Islet precursor cell (in vitro differentiated cells): ENCODE measurements at places on chromosomes 5 and 9.

DNA sequence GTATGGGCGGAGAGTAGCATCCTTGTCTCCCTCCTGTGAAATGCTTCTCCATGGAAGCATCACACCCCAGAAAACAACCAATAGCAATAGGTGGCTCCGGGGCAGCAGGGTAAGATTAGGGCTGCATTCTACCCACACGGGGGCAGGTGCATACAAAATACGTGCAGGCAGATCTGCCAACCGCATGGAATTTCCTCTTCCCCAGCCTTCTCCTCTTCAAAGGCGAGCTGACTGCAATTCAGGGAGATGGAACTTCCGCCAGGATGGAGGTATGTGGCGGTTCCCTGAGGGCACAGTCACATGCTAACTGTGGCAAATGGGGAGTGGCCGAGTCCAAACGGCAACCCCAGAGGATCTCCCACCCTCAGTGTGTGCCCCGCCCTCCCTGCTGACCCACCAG, 81.5 kb downstream of the LMNB1 start:
- peak; percentile 97 for DNase-seq

DNA sequence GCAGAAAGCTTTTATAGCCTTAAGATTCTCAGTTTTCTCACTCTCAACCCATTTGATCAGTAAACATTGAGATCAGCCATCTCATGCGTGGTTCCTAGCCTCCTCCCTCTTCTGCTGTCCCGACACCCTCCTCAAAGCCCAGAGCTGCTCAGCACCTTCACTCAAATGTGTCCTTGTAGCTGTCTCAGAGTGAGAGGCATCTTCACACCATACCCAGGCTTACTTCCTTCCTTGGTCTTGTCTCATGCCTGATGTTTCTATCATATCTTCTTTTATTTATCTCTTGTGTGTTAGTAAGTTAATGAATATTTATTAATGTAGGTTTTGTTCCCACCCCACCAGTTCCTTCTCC, 72.4 kb upstream of the SNX2 start:
- no peak for DNase-seq

GRCh38 chr5:143826951-143827444, 15.0 kb downstream of the HMHB1 start:
- no peak for DNase-seq

DNA sequence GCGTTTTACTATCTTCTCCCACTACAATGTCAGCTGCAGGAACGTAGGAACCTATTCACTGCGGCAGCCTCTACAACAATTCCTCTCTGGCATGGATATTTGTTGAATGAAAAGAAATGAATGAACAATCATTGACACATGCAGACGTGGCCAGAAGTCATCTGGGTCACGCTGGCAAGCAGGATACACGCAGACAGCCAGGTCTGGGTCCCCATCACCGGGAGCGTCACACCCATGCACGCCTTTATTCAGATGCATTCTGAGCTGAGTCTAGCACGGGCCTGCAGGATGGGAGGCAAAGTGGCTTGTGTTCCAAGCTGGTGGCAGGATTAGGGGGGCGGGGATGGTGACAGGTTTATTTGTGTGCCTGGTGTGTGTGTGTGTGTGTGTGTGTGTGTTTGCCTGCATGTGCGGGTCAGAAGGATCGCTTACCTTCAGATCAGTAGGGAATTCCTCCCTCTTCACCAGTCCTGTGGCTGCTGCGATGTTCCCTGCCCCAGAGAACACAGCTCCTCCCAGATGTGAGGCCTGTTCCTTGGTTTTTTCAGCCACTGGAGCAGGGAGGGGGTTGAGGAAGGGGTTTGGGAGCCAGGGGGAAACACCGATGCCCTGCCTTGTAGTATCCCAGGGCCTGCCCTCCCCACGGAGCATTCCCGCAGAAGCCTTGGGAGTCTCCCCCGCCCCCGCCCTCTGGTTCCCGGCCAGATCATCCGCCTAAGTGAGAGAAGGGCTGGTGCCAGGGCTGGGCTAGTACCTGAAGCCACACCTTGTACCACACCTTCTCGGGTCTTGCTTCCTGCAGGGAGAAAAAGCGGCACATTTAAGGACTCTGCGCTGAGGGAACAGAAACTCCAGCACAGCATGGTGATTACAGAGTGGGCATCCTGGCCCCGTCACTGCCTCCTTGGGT, 4.1 kb downstream of the SNCB start:
- DNase-seq: no peak

DNA sequence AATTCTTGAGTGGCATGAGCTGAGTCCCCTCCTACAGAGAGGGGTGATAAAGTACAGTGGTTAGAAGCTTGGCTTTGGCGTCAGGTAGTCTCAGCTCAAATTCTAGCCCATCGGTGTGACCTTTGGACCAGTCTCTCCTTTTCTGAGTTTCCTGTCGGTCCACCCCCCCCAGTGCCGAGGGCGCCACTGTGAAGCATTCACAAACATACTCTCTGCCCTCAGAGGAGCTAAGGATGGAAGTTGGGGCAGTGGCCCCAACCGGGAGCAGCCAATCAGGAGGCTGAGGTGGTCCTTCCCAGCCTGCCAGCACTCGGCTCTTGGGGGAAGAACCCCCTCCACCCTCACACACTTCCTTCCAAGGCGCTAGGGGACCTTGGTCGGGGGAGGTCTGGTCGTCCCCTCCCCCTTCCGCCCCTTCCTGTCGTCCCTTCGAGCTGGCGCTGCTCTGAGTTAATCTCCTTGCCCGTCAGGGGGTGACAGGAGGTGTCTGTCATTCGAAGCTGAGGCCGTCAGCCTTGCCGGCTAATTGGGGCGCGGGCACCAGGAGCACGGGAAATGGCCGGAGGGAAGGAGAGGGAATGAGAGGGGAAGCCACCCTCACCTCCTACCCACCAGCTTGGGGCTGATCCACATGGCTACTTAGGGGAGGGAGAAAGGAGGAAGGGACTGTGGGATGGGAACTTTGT, 53.0 kb downstream of the CXXC5 start:
- peak; percentile 90 for DNase-seq

DNA sequence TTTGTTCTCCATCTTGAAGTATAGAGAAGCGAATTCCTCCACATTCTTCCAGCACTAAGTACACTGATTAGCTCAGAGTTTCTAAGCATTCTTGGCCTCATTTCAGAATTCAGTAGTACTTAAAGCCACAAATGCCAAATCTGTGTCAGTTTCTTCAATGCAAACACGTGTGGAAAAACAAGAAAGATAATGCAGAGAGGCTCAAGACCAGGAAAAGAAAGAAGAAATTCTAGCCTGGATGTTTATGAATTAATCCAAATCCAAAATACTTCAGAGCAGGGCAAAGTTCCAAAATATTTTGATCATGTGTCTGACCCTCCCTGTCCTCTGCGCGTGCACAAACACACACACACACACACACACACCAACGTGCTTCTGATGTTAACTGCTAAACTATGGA, 457.6 kb downstream of the SLCO4C1 start:
- no peak for DNase-seq

- no peak for DNase-seq
Observed at GRCh38 chr5:151660616-151661495, 25.9 kb downstream of the SPARC start.
